ENCODE measurements at places on chromosomes 16 and 17.

- DNase-seq: no peak
Observed at GRCh38 chr16:78317564-78318240, 218.2 kb downstream of the WWOX start.

- no peak for DNase-seq
Observed at GRCh38 chr17:77370586-77370985, 229.8 kb downstream of the SEC14L1 start.

GRCh38 chr17:78761789-78762406 is 20.2 kb downstream of the CYTH1 start:
- no peak for DNase-seq

GRCh38 chr17:32142038-32142856 is at the start of gene RHOT1:
TSS of gene RHOT1 (plus strand) at chr17:32142502. CDS start at chr17:32142693, 191 bp downstream.
- DNase-seq: peak; percentile 48

DNA sequence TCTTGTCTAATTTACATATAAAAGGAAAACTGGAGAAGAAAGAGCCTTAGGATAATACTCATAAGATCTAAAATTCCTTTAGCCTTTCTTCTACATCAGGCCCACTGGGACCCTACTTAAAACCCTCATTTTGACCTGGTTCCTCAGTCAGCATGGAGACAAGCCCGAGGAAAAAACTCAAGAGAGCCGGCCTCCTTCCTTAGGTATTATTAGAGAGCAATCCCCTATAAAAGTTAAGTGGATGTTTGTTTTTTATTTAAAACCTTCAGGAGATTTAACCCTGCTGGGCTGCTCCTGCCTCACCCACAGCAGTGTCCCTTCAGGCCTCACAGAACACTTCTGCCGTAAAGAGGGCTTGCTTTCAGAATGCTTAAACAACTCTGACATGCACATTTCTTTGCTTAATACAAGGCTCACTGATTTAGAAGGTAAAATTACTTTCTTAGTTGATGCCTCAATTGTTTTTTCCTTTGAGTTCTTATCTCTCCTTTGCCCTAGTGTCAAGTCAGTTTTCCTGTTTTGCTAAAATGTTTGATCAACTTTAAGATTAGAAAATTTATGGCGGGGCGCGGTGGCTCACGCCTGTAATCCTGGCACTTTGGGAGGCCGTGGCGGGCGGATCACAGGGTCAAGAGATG is 145.6 kb upstream of the TBX2 start:
- no peak for DNase-seq

DNA sequence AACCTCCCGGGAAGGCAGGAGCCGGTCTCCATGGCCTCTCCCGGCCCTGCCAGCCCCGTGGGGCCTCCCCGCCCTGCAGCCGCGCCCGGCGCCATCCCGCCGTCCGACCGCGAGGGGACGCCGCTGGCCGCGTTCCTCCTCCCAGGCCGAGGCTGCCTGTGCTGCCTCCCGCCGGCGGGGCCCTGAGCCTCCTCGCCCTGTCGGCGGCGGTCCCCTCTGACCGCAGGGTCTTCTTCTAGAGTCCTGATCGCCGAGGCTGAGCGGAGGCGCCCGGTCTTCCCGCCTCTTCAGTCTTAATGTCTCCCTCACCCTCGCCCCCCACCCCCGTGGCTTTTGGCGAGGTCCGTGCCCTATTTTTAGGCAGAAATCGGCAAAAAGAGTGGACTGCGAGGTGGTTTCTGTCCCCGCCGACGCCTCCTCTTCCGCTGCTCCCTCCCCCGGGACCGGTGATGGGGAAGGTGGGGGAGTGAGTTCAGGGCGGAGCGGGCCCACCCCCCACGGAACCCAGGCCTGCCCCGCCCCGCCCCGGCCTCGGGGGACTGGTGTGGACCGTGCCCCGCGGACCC is 794 bp upstream of the CPNE7 start:
- no peak for DNase-seq

Data from stimulated activated CD8-positive, alpha-beta memory T cell treated with anti-CD3 and anti-CD28 coated beads, Interleukin-4, amount 100 ng/mL, for 1 hour (primary cell).